Stimulated activated CD4-positive, alpha-beta T cell treated with anti-CD3 and anti-CD28 coated beads, Interleukin-15, amount 100 ng/mL, for 1 hour (primary cell): ENCODE measurements at places on chromosomes 16 and 17.
A peak's percentile ranks its signal among the peaks of the same experiment; 100 is the strongest.

GRCh38 chr17:73513426-73513825 lies 130.8 kb downstream of the SDK2 start:
- DNase-seq, result no peak

- DNase-seq, result no peak
Observed at GRCh38 chr16:69195369-69196029, 8.5 kb downstream of the SNTB2 start.

DNA sequence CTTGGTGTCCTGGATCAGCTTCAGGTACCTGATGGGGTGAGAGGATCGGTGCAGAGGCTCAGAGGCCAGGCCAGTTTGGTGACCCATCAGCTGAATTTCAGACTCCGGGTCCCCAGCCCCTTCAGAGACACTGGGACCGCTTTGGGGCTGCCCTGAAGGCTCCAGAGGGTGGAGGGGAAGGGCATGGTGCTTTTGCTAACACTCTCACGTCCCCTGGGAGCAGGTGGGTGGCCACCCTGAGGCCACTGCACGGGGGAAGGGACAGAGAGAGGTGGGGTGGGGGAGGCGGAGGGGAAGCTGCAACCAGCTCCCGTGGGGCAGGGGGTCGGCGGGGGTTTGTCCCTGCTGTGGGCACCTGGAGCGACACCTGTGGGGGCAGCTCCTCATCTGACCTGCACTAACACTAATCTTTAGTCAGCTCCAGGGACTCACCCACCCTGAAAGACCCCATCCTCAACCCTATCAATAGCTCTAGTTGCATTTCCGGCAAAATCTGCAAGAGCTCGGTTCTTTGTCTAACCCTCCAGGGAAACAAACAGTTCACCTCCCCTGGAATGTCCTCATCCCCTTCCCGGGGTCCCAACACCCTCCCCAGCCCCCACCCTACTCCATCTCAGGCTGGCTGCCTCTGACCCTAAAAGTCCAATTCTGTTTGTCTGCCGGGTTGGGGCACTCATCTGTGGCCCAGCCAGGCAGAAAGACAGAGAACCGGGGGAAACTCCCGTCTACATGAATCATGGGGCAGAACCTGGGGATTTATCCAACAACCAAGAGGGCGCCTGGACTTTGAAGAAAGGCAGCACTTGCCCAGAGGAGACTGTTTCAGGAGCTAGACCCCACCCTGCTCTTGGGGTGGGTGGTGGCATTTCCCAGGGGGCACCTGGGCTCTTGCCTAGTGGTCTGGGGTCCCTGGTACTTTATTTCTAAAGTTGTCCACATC lies 91.9 kb upstream of the CBX4 start:
- DNase-seq, result no peak

- no peak for DNase-seq
Observed at GRCh38 chr17:57335195-57335792, 79.0 kb downstream of the MSI2 start.

- DNase-seq, result no peak
Observed at GRCh38 chr16:1333149-1333812, at the start of gene BAIAP3. BAIAP3 (plus strand) TSS chr16:1333645; CDS start chr16:1338550, 4,905 bp downstream.

- DNase-seq, result no peak
Observed at GRCh38 chr17:82356845-82357355, 2.1 kb upstream of the TEX19 start.

GRCh38 chr17:45300060-45300751 lies 16.6 kb downstream of the MAP3K14 start:
- DNase-seq, result no peak

DNA sequence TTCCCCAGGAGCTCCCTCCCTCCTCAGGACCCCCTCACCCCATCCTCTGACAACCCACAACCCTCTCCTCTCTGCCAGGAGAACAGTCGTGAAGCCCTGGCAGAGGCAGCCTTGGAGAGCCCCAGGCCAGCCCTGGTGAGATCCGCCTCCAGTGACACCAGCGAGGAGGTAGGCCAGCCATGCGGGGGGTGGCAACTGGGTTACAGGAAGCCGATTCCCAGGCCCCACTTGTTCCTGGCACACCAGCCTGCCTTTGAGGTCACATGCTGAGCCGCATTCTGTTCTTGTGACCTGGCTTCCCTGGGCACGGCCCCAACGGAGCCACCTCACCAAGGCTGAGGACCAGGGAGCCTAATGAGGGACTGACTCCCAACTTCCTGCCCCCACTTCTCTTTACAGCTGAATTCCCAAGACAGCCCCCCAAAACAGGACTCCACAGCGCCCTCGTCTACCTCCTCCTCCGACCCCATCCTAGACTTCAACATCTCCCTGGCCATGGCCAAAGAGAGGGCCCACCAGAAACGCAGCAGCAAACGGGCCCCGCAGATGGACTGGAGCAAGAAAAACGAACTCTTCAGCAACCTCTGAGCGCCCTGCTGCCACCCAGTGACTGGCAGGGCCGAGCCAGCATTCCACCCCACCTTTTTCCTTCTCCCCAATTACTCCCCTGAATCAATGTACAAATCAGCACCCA lies 7.9 kb downstream of the NAT9 start:
- DNase-seq, result no peak

GRCh38 chr16:50678531-50678930 lies 2.6 kb downstream of the SNX20 start:
- no peak for DNase-seq

- DNase-seq, result no peak
Observed at GRCh38 chr17:38705523-38705802, 390 bp downstream of the MLLT6 start.

DNA sequence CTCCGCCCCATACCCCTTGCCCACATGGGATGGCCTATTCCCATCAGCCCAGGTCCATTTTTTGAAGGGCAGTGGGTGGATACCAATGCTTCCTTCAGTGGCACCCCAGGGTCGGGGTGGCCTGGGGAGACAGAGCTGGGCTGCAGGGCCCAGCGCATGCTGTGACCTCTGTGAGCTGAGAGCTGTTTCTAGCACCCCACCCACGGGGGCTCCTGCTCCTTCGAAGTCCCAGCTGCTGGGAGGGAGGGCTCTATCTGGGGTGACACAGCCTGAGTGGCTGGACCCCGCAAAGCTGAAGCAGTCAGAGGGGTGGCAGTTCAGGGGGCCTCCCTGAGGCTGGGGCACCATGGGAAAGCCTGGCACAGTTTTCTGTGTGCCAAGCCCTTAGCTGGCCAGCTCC lies 10.7 kb downstream of the PAM16 start:
- no peak for DNase-seq

DNA sequence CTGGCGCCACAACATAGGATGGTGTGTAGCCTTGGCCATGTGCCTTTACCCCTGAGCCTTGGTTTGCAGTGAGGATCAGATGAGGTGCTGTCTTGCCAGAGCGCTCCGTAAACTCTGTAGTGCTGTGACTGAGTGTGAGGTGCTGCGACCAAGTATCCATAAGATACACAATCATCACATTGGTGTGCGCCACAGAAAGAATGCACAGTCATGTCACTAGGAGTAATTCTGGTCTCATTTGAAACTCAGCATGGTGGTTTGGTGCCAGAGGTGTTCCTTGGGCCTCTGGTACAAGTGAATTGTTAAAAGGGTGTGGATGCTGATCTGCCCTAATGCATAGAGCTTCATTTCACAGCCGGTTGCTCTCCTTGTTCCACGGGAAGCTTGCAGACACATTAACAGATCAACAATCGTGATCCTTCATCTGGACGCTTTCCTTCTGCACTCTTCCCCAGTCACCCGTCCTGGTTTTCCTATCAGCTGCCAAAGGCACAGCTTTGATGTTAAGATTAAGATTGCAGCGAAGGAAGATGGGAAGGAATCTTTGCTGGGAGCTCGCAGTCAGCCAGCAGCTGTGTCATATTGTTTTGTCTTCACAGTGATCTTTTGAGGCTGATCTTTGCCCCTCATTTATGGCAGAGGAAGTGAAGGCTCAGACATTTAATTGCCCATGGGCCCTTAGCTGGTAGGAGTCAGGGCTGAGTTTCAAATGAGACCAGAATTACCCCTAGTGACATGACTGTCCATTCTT lies 79.1 kb downstream of the KSR1 start:
- no peak for DNase-seq

DNA sequence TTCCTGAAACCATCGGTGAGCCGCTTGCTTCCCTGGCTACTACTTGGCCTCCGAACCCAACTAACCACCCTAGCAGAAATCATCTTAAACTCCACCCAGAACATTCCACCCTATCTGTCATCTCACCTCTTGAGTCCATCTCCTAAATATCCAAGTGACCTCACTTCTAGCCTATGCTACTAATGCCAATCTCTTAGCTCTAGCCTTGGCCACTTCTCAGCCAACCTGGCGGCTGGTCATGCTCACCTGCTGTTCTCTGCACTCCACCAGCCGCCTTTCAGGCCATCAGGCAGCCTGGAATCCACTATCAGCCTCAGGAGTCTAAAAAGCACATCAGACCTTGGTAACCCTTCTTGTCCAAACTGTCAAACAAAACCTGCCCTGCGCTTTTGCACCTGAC lies 11.9 kb upstream of the CYTH1 start:
- no peak for DNase-seq

- no peak for DNase-seq
Observed at GRCh38 chr17:78341559-78342448, 18.1 kb downstream of the SOCS3 start.

DNA sequence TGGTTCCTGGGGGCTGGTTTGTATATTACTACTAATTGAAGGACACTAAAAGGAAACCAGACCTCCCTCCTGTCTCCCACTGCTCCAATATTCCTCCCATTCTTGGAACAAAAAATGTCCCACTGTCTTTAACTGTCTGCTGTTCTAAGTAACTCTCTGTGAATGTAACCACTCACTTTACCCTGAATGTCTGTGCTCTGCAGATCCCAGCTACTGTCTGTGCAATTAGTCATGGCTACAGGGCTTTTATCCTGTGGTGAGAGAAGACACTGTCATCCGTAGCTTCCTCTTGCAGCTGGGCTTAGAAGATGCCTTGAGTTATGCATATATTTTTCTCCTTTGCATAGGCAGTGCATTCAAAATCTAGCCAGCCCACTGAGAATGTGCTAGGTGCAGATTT lies 853.8 kb downstream of the CDH8 start:
- DNase-seq, result no peak

DNA sequence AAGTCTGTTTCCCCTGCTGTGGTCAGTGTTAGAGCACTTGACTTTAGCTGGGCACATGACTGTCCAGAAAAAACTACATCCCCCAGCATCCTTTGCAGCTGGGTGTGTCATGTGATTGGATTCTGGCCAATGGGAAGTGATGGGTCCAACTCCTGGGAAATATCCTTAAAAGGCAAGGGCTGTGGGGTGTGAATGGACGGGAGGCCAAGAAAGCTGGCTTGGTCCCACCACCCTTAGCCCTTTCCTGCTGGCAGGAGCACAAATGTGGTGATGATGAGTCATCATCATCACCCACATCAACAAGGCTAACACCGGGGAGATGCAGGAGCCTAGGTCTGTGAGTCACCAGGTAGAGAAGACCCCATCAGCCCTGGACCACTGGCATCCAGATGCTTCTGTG lies 341.7 kb downstream of the C16orf95 start:
- no peak for DNase-seq

DNA sequence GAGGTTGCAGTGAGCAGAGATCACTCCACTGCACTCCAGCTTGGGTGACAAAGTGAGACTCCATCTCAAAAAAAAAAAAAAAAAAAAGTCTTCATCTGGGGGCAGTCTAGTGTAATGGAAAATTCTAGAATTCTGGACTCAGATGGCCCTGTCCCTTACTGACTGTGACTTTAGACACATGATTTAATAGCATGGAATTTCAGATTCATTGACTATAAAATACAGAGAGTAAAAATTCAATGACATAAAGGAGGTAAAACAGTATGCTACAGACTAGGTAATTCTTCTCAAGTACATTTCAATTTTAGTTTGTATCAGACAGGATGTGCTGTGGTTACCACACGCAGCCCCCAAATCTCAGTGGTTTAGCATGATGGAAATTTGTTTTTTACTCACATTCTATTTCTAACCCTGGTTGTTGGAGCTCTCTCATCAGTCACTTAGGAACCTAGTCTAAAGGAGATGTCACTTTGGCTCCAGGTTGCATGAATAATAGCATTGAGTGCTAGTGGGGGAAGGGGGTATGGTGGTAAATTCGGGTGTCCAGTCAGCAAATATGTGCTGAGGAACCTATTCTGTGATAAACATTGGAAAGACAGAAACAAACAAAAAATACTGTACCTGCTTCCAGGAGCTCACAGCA lies 444.0 kb downstream of the XYLT1 start:
- peak; percentile 3 for DNase-seq

GRCh38 chr17:1275962-1276736 lies 3.3 kb upstream of the TRARG1 start:
- peak; percentile 52 for DNase-seq
